ENCODE measurements at places on chromosomes 5 and 9.

DNA sequence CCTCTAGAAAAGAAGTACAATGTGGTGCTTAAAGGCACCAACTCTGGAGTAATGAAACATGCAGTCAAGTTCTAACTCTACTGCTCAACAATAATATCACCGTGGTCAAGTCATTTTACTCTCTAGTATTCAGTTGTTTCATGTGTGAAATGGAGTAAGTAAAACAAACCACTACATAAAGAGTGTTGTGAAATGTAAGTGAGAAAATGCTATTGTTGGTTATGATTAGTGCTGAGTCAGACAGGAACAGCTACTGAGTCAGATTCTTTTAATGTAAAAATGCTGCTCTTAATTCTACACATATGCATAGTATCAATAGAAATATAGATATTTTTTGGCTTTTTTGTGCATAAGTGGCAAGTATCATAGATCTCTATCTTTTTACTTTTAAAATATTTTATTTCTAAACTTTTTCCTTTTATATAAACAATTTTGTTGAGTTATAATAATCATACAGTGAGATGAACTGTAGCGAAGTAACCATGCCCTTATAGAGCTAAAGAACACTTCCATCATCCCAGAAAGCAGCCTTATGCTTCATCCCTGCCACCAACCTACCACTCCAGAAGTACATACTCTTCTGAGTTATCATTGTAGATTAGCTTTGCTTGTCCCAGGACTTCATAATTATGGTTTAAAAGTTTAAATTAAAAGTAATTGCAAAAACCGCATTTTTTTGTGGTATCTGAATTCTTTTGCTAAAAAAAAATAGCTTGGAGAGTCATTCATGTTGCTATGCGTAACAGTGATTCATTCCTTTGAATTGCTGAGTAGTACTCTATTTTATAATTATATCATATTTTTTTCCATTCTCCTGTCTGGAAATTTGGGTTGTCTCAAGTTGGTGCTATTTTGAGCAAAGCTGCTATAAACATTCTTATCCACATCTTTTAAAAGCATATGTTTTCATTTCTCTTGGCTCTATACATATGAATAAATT lies 548.2 kb upstream of the CLINT1 start:
- DNase-seq = no peak

- no peak for DNase-seq
Measured at GRCh38 chr5:31173614-31174013, 19.9 kb upstream of the CDH6 start.

DNA sequence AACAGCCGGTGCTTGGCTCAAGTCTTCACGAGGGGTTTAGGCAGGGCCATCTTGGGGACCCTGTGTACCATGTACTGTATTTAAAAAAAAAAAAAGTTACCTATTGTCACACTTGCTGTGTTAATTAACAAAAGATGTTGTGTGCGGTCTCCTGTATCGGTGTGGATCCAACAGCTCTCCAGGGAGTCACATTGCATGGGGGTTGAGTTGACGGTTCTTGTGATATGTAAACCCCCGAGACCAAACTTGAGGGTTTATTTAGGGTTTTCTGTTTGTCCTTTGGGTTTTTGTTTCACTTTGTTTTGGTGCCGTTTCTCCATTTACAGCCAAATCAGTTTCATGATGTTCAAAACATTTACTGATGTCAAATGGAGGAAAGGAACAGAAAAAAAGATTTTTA lies 22.2 kb downstream of the AMBP start:
- no peak for DNase-seq

GRCh38 chr9:74496406-74496805 lies 729 bp upstream of the RORB start:
- DNase-seq = no peak

DNA sequence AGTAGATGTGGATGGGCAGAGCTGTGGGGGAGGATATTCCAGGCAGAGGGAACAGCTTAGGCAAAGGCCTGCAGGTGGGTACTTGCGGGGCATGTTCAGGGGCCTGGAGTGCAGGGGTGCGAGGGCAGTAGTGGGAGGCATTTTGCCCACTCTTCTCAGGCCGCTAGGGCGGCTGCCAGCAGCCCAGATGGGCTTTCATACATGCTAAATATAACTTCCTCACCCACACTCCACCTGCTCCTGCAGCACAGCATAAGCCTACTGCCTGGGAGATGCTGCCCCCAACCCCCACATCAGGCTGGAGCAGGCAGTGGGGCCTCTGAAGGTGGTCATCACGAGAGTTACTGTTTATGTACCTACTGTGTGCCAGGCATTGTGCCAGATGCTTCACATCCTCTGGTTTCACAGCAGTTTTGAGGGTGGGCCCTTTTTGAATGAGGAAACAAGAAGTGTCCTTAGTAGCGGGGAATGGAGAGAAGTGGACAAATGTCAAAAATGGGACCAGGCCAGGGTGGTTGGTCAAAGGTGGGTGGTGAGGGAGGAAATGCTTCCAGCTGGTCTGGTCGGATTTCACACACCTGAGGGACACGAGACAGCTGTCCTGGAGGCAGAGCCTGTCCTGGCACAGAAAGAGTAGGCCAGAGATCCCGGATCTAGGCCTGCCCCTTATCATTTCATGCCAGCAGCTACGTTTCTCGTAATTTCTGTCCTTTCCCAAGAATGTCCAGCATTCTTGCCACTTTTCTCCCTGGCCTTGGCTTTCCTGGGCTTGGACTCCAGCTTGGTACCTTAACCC lies 12.1 kb downstream of the RGS14 start:
- DNase-seq = no peak

DNA sequence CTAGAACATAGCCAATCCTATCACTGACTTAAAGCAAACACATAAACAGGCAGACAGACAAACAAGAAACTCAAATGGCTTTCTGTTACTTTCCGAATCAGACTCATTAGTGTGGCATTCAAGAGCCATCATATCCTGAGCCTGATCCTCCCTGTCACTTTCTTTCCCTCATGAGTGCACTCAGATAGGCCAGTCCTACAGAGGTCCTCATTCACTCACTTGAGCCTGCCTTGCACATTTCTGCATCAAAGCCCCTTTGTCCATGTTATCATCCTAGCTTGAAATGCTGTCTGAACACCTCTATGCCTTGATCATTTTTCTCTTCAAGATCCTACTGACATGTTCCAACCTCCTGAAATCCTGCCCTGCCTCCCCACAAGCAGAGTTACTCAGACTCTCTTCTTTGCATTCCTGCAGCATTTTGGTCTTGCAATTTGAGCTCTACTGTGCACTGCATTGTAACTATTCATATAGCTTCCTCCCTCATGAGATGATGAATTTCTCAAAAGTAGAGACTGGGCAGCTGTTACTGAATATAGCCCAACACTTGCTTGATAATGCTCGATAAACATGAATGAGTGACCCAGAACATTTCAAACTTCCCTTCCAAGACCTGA lies 126.9 kb downstream of the PALM2AKAP2 start:
- DNase-seq = no peak

GRCh38 chr9:36922548-36922947 lies 111.5 kb downstream of the PAX5 start:
- DNase-seq = no peak

Measured in stimulated activated CD4-positive, alpha-beta T cell treated with anti-CD3 and anti-CD28 coated beads, Interleukin-2, amount 100 ng/mL, for 24 hours (primary cell).